ENCODE measurements at places on chromosomes 1 and 21.

DNA sequence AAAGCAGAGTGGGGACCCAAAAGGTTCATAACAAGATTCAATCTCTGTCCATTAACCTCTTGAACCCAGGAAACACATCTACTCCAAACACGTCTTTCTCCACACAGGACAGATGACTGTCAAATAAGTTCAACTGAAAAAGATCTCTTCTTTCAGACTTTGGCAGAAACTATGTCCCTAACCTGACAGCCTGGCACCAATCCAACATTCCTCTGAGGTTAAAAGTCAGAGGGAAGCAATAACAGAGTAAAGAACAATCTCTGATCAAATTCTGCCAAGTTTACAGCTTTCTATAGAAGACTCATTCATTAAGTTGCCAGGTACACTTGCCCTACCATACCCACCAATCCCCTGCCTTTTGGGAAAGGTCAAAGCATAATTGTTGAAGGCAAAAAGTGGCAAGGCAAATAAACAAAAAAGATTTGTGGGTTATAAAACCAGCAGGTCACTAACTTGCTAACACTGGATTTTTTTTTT is 31.9 kb downstream of the OTUD7B start:
- DNase-seq: no peak

GRCh38 chr1:169348383-169349036 is 19.1 kb downstream of the NME7 start:
- DNase-seq: peak; percentile 39

DNA sequence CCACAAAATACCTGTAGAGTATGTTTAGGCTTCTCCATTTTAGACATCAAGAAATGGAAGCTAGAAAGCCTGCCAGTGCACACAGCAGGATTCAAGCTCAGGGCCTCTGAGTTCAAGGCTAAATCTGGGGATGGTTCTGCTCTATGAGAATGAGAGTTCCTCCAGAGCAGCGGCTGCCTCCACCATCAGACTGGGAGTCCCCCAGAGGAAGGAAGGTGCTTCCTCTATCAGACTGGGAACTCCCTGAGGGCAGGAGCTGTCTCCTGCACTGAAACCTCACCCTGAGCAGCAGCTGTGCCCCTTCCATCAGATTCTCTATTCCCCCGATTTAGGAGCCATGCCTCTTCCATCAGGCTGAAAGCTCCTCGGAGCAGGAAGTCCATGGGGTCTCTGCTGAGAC is 20.1 kb downstream of the PLA2G5 start:
- no peak for DNase-seq

- no peak for DNase-seq
These were observed 7.5 kb upstream of the PYCR2 start for GRCh38 chr1:225931270-225932136.

- no peak for DNase-seq
These were observed 172.0 kb downstream of the FGGY start for GRCh38 chr1:59468828-59469428.

DNA sequence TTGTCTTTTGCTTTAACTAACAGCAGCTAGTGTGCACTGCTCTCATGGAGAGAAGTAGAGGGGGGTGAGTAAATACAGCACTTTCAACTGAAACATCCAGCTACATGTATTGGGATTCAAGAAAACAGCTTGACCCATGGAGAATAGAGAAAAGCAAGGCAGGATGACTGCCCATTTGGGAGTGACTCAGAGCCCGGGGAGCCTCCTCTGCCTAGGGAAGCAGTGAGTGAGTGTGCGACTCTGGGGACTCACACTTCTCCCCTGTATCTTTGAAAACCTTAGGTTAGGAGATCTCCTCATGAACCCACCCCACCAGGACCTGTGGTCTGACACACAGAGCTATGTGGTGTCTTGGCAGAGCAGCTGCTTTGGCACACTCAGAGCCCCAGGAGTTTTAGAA is 82.0 kb upstream of the PTGFR start:
- no peak for DNase-seq

- no peak for DNase-seq
These were observed 34.8 kb downstream of the CLCA1 start for GRCh38 chr1:86503406-86504136.

DNA sequence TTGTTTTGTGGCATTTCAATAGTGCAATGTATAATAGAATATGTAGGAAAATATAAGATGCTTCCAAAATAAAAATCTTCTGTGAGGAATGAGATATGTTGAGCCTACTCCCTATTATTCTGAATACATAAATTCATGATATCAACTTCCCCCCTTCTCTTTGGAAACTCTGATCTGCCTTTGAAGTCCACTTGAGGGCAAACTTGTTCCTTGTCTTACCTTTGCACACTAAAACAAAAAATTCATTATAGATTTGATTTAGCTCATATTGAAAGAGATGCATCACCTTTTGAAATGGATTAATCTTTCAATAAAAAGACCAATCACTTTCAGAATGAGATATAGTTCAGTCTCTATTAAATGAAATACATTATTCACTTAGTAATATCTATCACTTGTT is 580.7 kb upstream of the ADGRL4 start:
- no peak for DNase-seq

- DNase-seq: no peak
These were observed 92.9 kb downstream of the DPYD start for GRCh38 chr1:97827887-97828286.

DNA sequence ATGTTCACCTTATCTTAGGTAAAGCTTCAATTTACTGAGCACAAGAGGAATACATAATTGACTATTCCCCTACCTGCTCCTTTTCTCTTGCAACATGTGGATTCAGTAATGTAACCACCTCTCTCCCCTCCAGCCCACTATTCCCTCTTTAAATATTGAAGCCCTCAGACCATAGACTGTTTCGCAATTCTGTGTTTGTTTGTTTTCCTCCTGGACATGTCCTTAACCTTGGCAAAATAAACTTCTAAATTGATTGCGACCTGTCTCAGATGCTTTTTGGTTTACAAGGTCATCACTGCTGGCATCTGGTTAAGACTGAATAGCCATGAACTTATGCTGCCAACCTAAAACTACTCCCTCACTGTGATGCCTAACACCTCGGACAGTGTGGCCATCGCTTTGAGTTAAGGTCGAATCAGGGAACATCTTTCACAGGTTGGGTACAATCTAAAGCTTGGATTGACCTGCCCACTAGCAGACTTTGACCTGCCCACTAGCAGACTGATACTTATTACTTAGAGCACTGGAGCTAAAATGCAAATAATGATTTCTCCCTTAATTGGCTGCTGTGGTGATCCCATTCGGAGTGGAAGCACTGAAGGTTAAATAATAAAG is 10.2 kb upstream of the CDC42BPA start:
- DNase-seq: no peak

DNA sequence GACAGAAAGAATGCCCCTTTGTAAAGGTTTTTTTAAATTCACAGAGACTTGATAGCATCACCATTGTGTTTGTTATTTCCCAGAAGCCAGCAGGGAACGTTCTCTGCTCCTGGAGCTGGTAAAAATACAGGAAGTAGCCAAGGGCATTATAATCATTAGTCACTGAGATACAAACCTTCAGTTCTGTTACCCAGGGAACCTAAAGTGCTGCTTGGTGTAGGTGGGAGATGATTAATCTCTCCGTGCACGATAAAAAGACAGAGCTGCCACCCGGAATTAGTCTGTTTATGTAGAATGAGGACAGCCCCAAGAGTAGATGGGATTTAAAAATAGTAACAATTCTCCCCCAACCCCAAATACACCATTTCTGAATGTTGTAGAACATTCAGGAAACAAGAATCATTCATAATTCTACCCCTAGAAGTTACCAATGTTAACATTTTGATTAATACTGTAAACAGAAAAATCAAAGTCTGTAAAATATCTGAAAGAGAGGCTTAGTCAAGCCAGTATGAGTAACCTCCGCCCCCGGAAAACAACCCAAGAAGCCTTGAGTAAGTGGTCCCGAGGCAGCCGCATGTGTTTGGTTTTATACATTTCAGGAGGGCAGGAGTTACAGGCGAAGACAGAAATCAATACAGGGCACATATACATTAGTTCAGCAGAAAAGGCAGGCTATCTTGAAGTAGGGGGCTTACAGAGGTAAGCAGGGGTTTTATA is 45.3 kb upstream of the CTBS start:
- peak; percentile 58 for DNase-seq

- no peak for DNase-seq
These were observed 15.5 kb upstream of the ZNF436 start for GRCh38 chr1:23385119-23385621.

DNA sequence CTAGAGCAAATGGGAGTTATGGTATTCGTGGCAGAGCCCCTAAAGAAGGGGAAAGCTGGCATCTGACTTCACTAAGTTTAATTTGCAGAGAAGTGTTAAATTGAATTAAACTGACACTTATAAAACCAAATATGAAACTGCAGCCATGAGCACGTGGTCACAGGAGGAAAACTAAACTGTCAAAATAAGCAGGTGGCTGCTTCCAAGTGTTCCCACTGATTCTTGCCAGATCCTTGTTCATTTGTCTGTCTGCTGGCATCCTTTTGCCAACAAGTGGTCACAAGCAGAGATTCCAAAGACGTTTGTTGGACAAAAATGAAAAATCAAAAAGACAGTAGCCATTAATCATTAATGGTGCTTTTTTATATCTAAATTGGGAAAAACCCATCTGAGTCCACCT is 6.5 kb upstream of the CELA2B start:
- no peak for DNase-seq

All from activated CD4-positive, alpha-beta T cell treated with anti-CD3 and anti-CD28 coated beads for 4 hours (primary cell).